CD4-positive, alpha-beta memory T cell (primary cell): ENCODE measurements at places on chromosomes 4 and X. TPM values are rescaled to one million over a fixed set of nuclear protein-coding genes. Genes with fewer than 3 reads are reported as not detected.
A peak's percentile ranks its signal among the peaks of the same experiment; 100 is the strongest.

DNA sequence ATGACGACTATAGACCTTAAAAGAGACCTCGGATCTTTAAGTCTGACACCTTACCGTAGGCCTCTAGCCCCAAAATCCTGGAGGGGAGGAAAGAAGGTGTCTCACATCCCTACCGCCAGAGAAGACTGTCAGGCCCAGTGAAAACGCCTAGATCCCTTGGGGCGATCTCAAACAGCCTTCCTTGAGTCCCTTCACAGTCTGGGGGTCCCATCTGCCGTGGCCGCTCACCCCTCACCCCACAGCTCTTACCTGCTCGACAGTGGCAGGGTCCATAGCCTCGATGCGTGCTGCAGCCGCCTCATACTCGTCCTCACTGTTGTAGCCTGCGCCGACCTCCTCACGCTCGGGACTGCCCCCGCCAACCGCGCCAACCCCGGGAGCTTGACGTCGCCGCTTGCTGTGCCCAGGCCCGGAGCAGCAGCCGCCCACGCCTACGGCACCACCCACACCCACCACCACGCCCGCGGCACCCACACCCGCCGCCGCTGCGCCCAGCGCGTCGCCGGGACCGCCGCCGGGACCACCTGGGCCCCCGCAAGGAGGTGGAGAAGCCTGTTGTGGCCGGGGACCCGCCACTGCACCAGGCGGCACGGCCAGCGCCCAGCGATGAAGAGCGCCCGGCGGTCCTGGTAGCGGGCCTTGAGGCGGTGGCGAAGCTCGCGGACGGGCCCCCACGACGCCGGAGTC, 536 bp downstream of the OTUD5 start:
- H3K4me3 ChIP-seq, result peak overlapping the region; percentile 57
- peaks cover 4% of the 10 kb centered on the region for H3K36me3 ChIP-seq
- H3K27ac ChIP-seq, result peak overlapping the region; percentile 98
- peaks cover 61% of the 10 kb centered on the region for H3K4me1 ChIP-seq
- H3K27me3 ChIP-seq, result no peaks in the 10 kb centered on the region
- peak; percentile 83 for DNase-seq

DNA sequence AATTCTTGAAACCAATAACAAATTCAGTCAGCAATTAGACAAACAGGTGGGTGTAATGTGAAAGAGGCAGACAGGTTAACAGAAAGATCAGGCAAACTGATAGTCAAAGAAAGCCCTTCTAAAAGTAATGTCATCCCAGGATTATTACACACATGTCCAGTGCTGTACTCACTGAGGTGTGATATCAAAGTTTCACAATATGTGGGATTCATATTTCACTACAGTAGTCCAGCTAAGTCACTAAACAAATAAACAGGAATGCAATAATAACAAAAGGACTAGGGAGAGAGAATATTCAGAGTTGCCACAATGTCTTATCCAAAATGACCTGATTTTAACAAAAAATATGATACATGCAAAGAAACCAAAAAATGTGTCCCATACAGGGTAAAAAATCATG, 787.5 kb downstream of the FSTL5 start:
- H3K36me3 ChIP-seq, result no peaks in the 10 kb centered on the region
- no peaks in the 10 kb centered on the region for H3K27me3 ChIP-seq
- no peak overlapping the region for H3K27ac ChIP-seq
- H3K4me1 ChIP-seq, result no peaks in the 10 kb centered on the region
- no peak for DNase-seq

DNA sequence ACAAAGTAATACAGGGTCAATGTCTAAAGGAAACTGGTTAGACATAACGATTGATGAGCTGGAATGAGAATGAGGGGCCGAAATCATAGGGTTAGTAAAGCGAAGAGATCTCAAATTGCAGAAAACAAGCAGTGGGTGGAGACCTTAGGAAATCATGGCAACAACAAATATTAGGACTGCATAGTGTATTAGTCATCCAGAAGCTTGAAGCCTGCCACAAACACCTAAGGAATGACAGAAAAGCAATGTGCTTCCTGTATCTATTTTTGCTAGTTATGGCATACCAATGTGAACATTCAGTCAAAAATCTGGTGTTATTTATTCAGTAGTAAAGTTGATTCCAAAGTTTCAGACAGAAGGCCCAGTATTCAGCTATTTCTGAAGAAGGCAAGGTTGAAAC, 410.9 kb upstream of the CT83 start:
- no peak overlapping the region for H3K27ac ChIP-seq
- no peaks in the 10 kb centered on the region for H3K27me3 ChIP-seq
- DNase-seq, result no peak
- no peaks in the 10 kb centered on the region for H3K36me3 ChIP-seq
- H3K4me3 ChIP-seq, result no peak overlapping the region
- H3K4me1 ChIP-seq, result no peaks in the 10 kb centered on the region

GRCh38 chrX:141642979-141643378, 53.5 kb downstream of the SPANXA2 start:
- H3K4me3 ChIP-seq, result no peak overlapping the region
- H3K36me3 ChIP-seq, result no peaks in the 10 kb centered on the region
- DNase-seq, result no peak
- no peaks in the 10 kb centered on the region for H3K27me3 ChIP-seq

- H3K4me3 ChIP-seq, result no peak overlapping the region
- no peak for DNase-seq
- H3K27me3 ChIP-seq, result no peaks in the 10 kb centered on the region
- H3K27ac ChIP-seq, result no peak overlapping the region
- no peaks in the 10 kb centered on the region for H3K36me3 ChIP-seq
- peaks cover 11% of the 10 kb centered on the region for H3K4me1 ChIP-seq
Measured at GRCh38 chr4:123418351-123418931, 21.8 kb downstream of the SPRY1 start.

- DNase-seq, result no peak
- no peaks in the 10 kb centered on the region for H3K36me3 ChIP-seq
- no peaks in the 10 kb centered on the region for H3K27me3 ChIP-seq
- no peaks in the 10 kb centered on the region for H3K4me1 ChIP-seq
- no peak overlapping the region for H3K4me3 ChIP-seq
Measured at GRCh38 chrX:149467920-149468319, 37.2 kb downstream of the IDS start.

GRCh38 chr4:118281611-118282442, 71.0 kb downstream of the PRSS12 start:
- H3K27ac ChIP-seq, result no peak overlapping the region
- H3K27me3 ChIP-seq, result no peaks in the 10 kb centered on the region
- H3K36me3 ChIP-seq, result peaks cover 5% of the 10 kb centered on the region
- peaks cover 37% of the 10 kb centered on the region for H3K4me1 ChIP-seq

GRCh38 chrX:154602766-154603437, 16.2 kb downstream of the CTAG1B start:
- H3K27me3 ChIP-seq, result no peaks in the 10 kb centered on the region
- H3K4me3 ChIP-seq, result no peak overlapping the region
- H3K4me1 ChIP-seq, result no peaks in the 10 kb centered on the region
- H3K36me3 ChIP-seq, result no peaks in the 10 kb centered on the region

- H3K36me3 ChIP-seq, result no peaks in the 10 kb centered on the region
- no peak overlapping the region for H3K4me3 ChIP-seq
- H3K27me3 ChIP-seq, result no peaks in the 10 kb centered on the region
- no peaks in the 10 kb centered on the region for H3K4me1 ChIP-seq
- H3K27ac ChIP-seq, result peak overlapping the region; percentile 32
Measured at GRCh38 chrX:13669246-13669737, 16.4 kb downstream of the TCEANC start.

GRCh38 chrX:27915617-27916016, 65.6 kb downstream of the DCAF8L1 start:
- no peak overlapping the region for H3K4me3 ChIP-seq
- no peaks in the 10 kb centered on the region for H3K27me3 ChIP-seq
- H3K27ac ChIP-seq, result no peak overlapping the region
- H3K4me1 ChIP-seq, result no peaks in the 10 kb centered on the region
- H3K36me3 ChIP-seq, result no peaks in the 10 kb centered on the region

PCYT1B gene
- total RNA-seq, result not detected

UGT2A1 gene
- total RNA-seq, result not detected
